ENCODE measurements at places on chromosomes 3 and 15. TPM values are rescaled to one million over a fixed set of nuclear protein-coding genes. Genes with fewer than 3 reads are reported as not detected.

TMEM43 gene
- 69.0 TPM for total RNA-seq

TRIM69 gene
- 18.1 TPM for total RNA-seq

CSPG4 gene
- total RNA-seq: 13.8 TPM

NAA50 gene
- total RNA-seq: 133 TPM

IL16 gene
- total RNA-seq: under 0.01 TPM

CCNDBP1 gene
- total RNA-seq: 72.2 TPM

SLC33A1 gene
- total RNA-seq: 25.3 TPM

OSBPL10 gene
- 12.9 TPM for total RNA-seq

GALNT15 gene
- 17.0 TPM for total RNA-seq

UPK1B gene
- not detected for total RNA-seq

TMEM40 gene
- total RNA-seq: not detected

SIDT1 gene
- total RNA-seq: not detected

APBA2 gene
- 20.4 TPM for total RNA-seq

KLHL40 gene
- not detected for total RNA-seq

GOLGA6L9 gene
- total RNA-seq: 3.9 TPM

MYLK gene
- 85.2 TPM for total RNA-seq

RBP2 gene
- total RNA-seq: not detected

UACA gene
- total RNA-seq: 322 TPM

NMB gene
- total RNA-seq: 2.6 TPM

CTXN2 gene
- not detected for total RNA-seq

Data from smooth muscle cell of the coronary artery (primary cell).